NCI-H146 (cell line): ENCODE measurements at places on chromosomes 7 and 10.
A peak's percentile ranks its signal among the peaks of the same experiment; 100 is the strongest.

GRCh38 chr10:11712744-11713143 lies 29.4 kb upstream of the ECHDC3 start:
- DNase-seq: no peak

GRCh38 chr10:30816159-30816819 lies 186.7 kb upstream of the LYZL2 start:
- no peak for DNase-seq

- no peak for DNase-seq
Observed at GRCh38 chr7:131955679-131956078, 399.3 kb upstream of the PODXL start.

- no peak for DNase-seq
Observed at GRCh38 chr10:74610299-74610698, 216.1 kb upstream of the KAT6B start.

- DNase-seq: no peak
Observed at GRCh38 chr7:134502463-134503371, 24.6 kb upstream of the AKR1B10 start.

GRCh38 chr10:112765717-112766235 lies 184.3 kb upstream of the TCF7L2 start:
- no peak for DNase-seq

- DNase-seq: no peak
Observed at GRCh38 chr7:82534684-82535083, 91.1 kb upstream of the CACNA2D1 start.

GRCh38 chr10:132392811-132393694 lies 3.9 kb upstream of the PWWP2B start:
- no peak for DNase-seq

GRCh38 chr7:157702311-157703023 lies 365.7 kb downstream of the DNAJB6 start:
- DNase-seq: no peak

DNA sequence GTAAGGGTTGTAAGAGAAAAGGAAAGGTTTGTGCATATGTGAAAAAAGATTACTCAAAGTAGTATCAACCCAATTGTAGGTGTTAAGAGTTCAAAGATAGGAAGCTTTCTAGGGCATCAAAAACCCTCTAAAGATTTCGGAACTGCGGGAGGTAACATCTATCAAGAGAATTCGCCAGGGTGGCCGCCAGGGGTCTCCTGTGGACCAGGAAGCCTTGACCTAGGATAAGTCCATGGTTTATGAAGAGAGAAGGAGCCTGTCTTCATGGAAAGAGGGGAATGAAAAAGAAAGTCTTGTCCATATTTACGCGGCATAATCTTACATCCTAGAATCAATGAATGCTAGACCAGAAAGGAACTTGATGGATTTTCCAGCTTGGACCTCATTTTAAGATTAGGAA lies 140.7 kb upstream of the CALCR start:
- DNase-seq: peak; percentile 26

DNA sequence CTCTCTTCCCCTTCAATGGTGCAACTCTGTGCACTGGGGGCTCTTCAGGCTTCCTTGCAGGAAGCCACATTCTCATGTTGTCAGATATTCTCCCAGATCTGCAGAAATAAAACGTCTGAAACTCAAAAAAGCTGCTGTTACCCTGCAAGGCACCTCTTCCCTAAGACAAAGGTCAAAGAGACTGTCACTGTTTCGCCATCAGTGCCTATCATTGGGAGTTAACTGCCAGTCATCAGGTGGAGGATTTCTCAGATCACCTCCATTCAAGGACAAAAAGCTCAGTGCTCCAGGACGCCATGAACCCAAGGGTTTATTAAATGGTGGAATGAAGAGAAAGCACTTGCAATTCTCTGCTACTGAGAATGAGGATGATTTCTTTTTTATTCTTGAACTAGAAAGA lies 144.6 kb upstream of the PALS2 start:
- DNase-seq: no peak

DNA sequence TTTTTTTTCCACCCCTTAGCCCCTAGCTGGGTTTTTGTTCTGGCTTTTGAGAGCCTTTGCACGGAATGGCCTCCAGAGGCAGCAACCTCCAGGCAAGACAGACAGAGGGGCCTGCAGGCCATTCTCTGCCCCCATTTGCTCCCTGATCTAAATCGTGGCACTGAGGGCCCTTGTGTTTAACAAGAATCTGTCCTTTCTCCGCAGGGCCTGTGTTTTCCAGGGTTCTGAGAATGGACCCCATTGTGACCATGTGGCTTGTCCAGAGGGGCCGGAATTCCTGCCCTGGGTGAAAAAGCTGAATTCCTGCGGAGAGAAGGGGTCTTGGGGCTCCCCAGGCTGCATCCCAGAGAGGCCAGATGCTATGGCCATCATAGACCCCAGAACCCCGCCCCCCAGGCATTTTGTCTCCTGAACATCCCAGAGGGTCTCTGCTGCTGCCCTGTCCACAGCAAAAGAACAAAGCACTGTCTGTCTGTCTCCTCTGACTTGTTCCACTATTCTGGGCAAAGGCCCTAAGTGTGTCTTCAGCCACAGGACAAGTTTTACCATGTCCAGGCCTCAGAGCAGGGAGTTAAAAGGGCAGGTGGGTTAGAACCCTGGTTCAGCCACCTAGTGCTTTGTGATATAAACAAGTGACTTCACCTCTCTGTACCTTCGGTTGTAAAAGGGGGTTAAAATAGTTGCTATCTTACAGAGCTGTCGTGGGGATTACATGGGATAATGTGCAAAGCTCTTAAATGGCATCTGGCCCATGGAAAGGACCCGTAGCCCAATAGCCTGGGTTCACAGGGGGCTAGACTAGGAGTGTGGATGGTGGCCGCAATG lies 155.6 kb downstream of the SH3PXD2A start:
- DNase-seq: no peak

DNA sequence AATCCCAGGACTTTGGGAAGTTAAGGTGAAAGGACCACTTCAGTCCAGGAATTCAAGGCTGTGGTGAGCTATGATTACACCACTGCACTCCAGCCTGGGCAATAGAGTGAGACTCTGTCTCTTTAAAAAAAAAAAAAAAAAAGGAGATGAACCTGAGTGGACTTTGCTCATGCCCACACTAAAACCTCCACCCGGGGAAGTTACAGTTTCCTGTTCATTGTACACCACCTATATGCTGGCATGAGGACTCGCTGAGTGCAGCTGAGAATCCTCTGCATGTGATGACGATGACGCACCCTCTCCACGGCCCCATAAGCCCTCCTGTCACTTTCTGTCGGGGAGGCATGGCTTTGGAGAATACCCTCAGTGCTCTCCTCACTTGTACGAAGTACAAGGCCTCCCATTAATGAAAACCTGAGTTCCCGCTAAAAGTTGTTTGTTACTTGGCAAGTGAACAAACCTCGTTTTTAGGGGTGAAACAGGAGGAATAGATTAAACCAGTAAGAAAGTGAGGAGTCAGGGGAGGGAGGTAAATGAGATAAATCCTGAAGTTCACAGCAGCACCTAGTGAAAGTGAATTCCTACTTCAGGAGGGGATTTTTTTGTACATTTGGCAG lies 15.9 kb downstream of the TMEM176B start:
- DNase-seq: no peak

DNA sequence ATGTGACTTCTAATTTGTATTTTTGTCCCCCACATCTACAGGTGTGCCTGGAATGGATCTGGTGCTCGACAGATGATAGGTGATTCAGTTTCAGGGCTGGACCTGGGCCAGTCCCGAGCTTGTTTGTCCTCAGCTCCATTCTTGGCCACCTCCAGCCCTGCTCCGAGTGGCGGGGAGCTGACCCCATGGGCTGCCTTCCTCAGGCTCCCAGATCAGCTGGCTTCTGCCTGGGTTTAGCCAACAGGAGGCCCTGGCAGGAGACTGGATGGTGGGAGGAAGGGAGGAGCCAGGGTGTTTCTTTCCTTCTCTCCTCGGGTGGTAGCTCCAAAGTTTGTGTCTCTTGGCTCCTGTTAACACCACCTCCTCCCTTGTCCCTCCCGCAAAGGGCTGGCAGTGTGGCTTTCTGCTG lies 75.2 kb downstream of the CDH23 start:
- DNase-seq: no peak

- DNase-seq: no peak
Observed at GRCh38 chr10:131923038-131923756, 22.4 kb downstream of the PPP2R2D start.

- DNase-seq: no peak
Observed at GRCh38 chr7:108245523-108246226, 115.5 kb upstream of the LAMB4 start.

GRCh38 chr7:99497766-99498545 lies 2.1 kb downstream of the ZNF394 start:
- no peak for DNase-seq

GRCh38 chr10:2851566-2851965 lies 215.8 kb upstream of the PFKP start:
- DNase-seq: no peak

DNA sequence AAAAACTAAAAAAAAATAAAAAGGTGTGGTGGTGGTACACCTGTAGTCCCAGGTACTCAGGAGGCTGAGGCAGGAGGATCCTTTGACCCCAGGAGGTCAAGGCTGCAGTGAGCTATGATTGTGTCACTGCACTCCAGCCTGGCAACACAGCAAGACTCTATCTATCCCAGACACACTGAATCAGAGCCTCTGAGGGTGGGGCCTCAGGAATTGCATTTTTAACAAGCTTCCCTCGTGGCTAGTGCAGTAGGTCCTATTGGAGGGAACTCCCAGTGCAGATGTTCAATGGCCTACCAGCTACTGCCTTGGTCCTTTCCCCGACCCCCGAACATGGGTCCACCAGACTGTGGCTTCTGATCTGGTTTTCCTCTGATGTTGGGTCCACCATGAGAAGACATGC lies 14.9 kb downstream of the STRA8 start:
- DNase-seq: no peak

GRCh38 chr10:58555170-58555929 lies 42.7 kb downstream of the BICC1 start:
- DNase-seq: no peak

GRCh38 chr10:103593022-103593570 lies 99.6 kb downstream of the NEURL1 start:
- DNase-seq: no peak

DNA sequence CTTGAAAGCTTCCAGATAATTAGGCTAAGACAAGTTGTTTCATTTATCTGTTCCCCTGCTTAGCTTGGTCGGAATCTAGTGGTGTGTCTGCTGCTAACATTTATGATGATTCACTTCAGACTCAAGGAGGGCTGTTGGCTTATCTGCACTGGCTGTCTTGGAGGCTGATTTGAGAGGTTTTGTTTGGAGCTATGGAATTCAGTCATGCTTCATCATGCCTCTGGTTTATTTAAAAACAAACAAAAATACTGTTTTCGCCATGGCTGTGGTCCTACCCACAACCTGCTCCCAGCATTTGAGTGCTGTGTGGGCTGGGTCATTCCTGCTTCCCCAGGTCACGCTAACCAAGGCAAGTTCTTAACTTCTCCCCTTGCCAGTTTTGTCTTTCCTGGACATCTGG lies 11.7 kb upstream of the ARPC1B start:
- no peak for DNase-seq

- peak; percentile 68 for DNase-seq
Observed at GRCh38 chr7:135512135-135512887, 2.4 kb upstream of the CNOT4 start.

GRCh38 chr10:96683710-96684109 lies 36.6 kb downstream of the PIK3AP1 start:
- no peak for DNase-seq

GRCh38 chr7:112331492-112331891 lies 118.8 kb upstream of the IFRD1 start:
- DNase-seq: no peak

GRCh38 chr7:77895905-77896304 lies 97.3 kb downstream of the PHTF2 start:
- DNase-seq: no peak

GRCh38 chr10:72462261-72462660 lies 107.5 kb upstream of the DNAJB12 start:
- DNase-seq: no peak

DNA sequence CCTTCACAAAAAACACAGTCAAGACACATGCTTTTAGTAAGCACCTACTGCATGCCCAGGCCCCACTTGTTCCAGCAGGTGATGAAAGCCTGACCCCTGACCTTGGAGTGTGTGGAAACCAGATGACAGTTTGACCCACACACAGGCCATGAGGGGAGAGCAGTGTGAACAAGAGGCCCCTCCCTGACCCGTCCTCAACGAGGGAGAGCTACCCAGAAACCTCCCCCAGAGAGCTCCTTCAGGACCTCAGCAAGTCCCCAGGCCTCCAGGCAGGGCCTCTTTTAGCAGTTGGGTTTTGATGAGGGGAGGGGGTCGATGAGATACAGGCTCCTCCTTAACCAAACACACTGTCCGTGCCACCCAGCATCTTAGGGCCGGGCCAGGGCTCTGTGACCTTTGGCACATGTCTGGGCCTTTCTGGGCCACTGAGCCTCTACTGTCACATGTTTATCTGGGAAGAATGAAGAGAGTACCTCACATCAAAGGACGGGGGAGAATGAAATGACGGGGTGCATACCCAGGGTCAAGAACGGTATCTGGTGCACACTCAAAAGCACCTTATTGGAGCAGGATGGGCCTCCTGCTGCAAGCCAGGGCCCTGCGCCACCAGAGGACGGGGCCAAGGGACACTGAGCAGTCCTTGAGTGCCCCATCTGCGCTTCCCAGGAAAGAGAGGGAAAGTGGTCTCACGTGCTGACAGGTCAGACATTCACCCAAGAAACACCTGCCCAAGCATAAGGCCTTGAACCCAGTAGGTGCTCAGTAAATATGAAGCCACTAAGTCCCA lies 202.6 kb upstream of the ZMIZ1 start:
- no peak for DNase-seq

DNA sequence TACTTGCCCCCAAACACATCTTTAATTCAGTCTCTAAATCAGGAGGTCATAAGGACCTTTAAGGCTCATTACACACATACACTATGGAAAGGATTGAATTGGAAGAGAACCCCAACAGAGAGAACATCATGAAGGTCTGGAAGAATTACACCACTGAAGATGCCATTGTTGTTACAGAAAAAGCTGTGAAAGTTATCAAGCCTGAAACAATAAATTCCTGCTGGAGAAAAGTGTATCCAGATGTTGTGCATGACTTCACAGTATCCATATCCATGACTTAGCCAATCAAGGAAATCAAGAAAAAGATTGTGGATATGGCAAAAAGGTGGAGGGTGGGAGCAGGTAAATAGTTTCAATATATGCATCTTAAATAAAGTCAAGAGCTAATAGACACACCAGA lies 13.7 kb downstream of the LIPA start:
- DNase-seq: no peak

DNA sequence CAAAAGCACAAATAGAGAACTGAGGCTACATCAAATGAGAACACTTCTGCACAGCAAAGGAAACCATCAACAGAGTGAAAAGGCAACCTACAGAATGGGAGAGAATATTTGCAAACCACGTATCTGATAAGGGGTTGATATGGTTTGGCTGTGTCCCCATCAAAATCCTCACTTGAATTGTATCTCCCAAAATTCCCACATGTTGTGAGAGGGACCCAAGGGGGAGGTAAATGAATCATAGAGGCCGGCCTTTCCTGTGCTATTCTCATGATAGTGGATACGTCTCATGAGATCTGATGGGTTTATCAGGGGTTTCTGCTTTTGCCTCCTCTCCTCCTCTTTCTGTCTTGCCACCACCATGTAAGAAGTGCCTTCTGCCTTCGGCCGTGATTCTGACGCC lies 120.6 kb upstream of the FRMD4A start:
- no peak for DNase-seq

GRCh38 chr10:80583685-80584084 lies 46.0 kb downstream of the SH2D4B start:
- no peak for DNase-seq

- no peak for DNase-seq
Observed at GRCh38 chr10:27584302-27584701, 80.2 kb downstream of the RAB18 start.

GRCh38 chr10:30027057-30028005 lies 32.1 kb downstream of the JCAD start:
- no peak for DNase-seq

GRCh38 chr7:84811362-84811761 lies 375.5 kb downstream of the SEMA3D start:
- DNase-seq: no peak
